ENCODE measurements at places on chromosomes 16 and 17. TPM values are rescaled to one million over a fixed set of nuclear protein-coding genes. Genes with fewer than 3 reads are reported as not detected.
A peak's percentile ranks its signal among the peaks of the same experiment; 100 is the strongest.

DNA sequence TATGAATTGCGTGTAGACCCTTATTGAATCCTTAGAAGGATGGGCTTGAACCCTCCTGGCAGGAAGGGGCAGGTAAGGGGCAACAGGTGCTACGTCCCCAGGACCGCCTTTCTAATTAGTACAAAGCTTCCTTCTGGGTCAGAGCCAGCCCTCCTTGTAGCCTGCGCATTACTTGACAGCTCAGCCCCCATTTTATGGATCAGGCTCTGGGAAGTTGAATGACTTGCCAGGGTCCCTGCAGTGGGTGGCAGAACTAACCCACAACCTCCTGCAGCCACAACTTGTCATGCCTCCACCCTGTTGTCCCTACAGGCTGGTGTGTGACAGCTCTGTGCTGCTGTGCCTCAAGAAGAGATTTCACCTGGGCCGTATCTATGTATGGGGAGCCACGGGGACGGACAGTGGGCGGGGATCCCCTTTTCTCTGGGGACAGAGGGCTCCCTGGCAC lies 2.7 kb downstream of the MYO15B start:
- H3K4me3 ChIP-seq: no peak overlapping the region
- DNase-seq: no peak
- no peak overlapping the region for H3K27ac ChIP-seq
- H3K36me3 ChIP-seq: peaks cover 25% of the 10 kb centered on the region
- peaks cover 10% of the 10 kb centered on the region for H3K4me1 ChIP-seq
- no peaks in the 10 kb centered on the region for H3K27me3 ChIP-seq

GRCh38 chr16:68319185-68319908 lies 8.5 kb downstream of the PRMT7 start:
- H3K4me1 ChIP-seq: no peaks in the 10 kb centered on the region
- DNase-seq: no peak
- peaks cover 91% of the 10 kb centered on the region for H3K36me3 ChIP-seq
- no peaks in the 10 kb centered on the region for H3K27me3 ChIP-seq
- no peak overlapping the region for H3K27ac ChIP-seq

GRCh38 chr17:71111460-71111859 lies 942.1 kb downstream of the KCNJ2 start:
- no peaks in the 10 kb centered on the region for H3K4me1 ChIP-seq
- no peaks in the 10 kb centered on the region for H3K36me3 ChIP-seq
- H3K27ac ChIP-seq: no peak overlapping the region
- H3K4me3 ChIP-seq: no peak overlapping the region
- no peak for DNase-seq

DNA sequence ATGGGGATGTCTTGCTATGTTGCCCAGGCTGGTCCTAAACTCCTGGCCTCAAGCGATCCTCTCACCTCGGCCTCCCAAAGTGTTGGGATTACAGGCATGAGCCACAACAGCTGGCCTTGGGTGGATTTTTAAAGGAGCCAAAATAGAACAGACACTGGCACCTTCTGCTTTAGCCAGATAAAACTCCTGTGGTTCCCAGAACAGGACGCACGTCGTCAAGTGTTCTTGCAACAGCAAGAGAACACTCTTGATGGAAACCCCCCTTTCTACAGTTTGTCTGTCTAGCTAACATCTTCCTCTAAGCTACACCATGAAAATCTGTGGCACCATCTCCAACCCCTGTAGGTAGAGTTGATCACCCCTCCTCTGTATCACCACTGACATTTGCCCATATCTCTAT lies 122.6 kb downstream of the NPIPB5 start:
- no peak for DNase-seq
- no peak overlapping the region for H3K27ac ChIP-seq
- no peaks in the 10 kb centered on the region for H3K27me3 ChIP-seq
- no peak overlapping the region for H3K4me3 ChIP-seq

- no peak overlapping the region for H3K27ac ChIP-seq
- H3K4me3 ChIP-seq: no peak overlapping the region
- H3K36me3 ChIP-seq: no peaks in the 10 kb centered on the region
- DNase-seq: no peak
- no peaks in the 10 kb centered on the region for H3K4me1 ChIP-seq
These were observed 185.9 kb downstream of the KCNJ2 start for GRCh38 chr17:70355185-70355584.

DNA sequence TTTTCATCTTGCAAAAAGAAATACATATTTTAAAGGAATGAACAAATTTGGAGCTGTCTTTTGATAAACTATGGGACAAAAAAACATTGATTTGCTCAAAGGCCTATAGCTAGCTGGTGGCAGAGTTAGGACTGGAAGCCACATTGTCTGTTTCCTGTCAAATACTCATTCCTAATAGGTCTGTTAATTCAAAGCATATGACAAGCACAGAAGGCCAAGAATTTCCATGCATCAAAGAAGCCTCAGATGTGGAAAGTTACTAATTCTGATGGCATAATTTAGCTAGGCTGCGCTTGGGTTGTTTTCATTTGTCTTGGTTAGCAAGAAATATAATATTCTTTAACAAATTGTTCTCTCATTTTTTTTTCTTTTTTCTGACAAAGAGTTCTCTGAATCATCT lies 98.0 kb downstream of the CDK5R1 start:
- no peak overlapping the region for H3K27ac ChIP-seq
- no peaks in the 10 kb centered on the region for H3K4me1 ChIP-seq
- DNase-seq: no peak
- no peaks in the 10 kb centered on the region for H3K27me3 ChIP-seq

DNA sequence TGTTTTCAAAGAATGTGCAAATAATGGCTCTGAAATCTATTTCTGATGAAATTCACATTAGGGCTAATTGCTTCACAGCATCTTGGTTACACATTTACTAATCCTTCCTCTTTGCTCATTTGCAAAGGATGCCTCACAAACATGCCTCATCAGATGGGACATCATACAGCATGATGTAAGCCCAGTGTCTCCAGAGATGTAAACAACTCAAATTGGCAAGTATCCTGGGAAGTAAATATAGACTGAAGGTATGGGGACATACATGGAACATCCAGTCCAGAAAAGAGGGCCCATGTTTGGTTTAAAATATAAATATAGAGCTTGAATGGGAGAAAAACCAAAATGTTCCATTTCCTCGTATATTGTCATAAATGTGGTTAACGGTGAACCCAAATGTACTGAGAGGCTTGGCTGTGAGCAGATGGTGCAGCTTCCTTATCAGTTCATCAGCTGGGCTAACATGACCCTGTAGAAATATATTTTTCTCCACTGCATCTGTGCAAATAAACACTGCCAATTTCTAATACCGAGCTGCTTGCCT lies 142.9 kb upstream of the NUDT7 start:
- H3K4me1 ChIP-seq: no peaks in the 10 kb centered on the region
- H3K27me3 ChIP-seq: no peaks in the 10 kb centered on the region
- DNase-seq: no peak
- H3K36me3 ChIP-seq: no peaks in the 10 kb centered on the region
- no peak overlapping the region for H3K4me3 ChIP-seq

GRCh38 chr17:50354776-50355175 lies 8.8 kb downstream of the XYLT2 start:
- no peaks in the 10 kb centered on the region for H3K27me3 ChIP-seq
- H3K36me3 ChIP-seq: no peaks in the 10 kb centered on the region
- no peak overlapping the region for H3K27ac ChIP-seq
- H3K4me1 ChIP-seq: no peaks in the 10 kb centered on the region
- no peak for DNase-seq
- H3K4me3 ChIP-seq: no peak overlapping the region

- no peak for DNase-seq
- no peak overlapping the region for H3K27ac ChIP-seq
- H3K36me3 ChIP-seq: no peaks in the 10 kb centered on the region
- no peaks in the 10 kb centered on the region for H3K27me3 ChIP-seq
These were observed 55.5 kb downstream of the ANKFY1 start for GRCh38 chr17:4208238-4208637.

GRCh38 chr17:56708220-56708558 lies 114.7 kb downstream of the NOG start:
- no peaks in the 10 kb centered on the region for H3K27me3 ChIP-seq
- H3K36me3 ChIP-seq: no peaks in the 10 kb centered on the region
- H3K4me3 ChIP-seq: no peak overlapping the region
- DNase-seq: no peak

DNA sequence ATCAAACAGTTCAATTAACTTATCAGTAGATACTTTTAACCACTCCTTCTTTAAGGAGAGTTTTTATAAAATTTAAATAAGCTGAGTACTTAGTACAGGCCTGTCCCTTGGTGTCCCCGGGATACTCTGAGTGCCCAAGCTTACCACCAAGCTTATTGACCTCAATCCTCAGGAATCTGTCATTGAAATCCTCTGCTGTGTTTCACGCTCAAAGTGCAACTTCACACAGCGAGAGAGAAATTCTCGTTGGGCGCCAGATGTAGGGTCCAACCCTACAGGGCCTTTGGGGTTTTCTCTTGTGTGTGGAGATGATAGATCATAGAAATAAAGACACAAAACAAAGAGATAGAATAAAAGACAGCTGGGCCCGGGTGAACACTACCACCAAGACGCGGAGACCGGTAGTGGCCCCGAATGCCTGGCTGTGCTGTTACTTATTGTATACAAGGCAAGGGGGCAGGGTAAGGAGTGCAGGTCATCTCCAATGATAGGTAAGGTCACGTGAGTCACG lies 65.3 kb upstream of the ARL4D start:
- peaks cover 9% of the 10 kb centered on the region for H3K4me1 ChIP-seq
- H3K36me3 ChIP-seq: no peaks in the 10 kb centered on the region
- DNase-seq: no peak
- H3K4me3 ChIP-seq: no peak overlapping the region
- H3K27me3 ChIP-seq: no peaks in the 10 kb centered on the region

- no peaks in the 10 kb centered on the region for H3K27me3 ChIP-seq
- no peaks in the 10 kb centered on the region for H3K36me3 ChIP-seq
- H3K4me1 ChIP-seq: no peaks in the 10 kb centered on the region
- H3K27ac ChIP-seq: no peak overlapping the region
- H3K4me3 ChIP-seq: no peak overlapping the region
These were observed 32.0 kb downstream of the SBK1 start for GRCh38 chr16:28324235-28324886.

- no peak overlapping the region for H3K27ac ChIP-seq
- H3K4me3 ChIP-seq: no peak overlapping the region
- no peak for DNase-seq
- H3K36me3 ChIP-seq: no peaks in the 10 kb centered on the region
- no peaks in the 10 kb centered on the region for H3K27me3 ChIP-seq
These were observed 73.9 kb downstream of the RPGRIP1L start for GRCh38 chr16:53629607-53630312.

- no peak overlapping the region for H3K27ac ChIP-seq
- peaks cover 50% of the 10 kb centered on the region for H3K4me1 ChIP-seq
- DNase-seq: no peak
- no peak overlapping the region for H3K4me3 ChIP-seq
- no peaks in the 10 kb centered on the region for H3K36me3 ChIP-seq
These were observed 120.2 kb downstream of the SMG6 start for GRCh38 chr17:2183346-2183745.

DNA sequence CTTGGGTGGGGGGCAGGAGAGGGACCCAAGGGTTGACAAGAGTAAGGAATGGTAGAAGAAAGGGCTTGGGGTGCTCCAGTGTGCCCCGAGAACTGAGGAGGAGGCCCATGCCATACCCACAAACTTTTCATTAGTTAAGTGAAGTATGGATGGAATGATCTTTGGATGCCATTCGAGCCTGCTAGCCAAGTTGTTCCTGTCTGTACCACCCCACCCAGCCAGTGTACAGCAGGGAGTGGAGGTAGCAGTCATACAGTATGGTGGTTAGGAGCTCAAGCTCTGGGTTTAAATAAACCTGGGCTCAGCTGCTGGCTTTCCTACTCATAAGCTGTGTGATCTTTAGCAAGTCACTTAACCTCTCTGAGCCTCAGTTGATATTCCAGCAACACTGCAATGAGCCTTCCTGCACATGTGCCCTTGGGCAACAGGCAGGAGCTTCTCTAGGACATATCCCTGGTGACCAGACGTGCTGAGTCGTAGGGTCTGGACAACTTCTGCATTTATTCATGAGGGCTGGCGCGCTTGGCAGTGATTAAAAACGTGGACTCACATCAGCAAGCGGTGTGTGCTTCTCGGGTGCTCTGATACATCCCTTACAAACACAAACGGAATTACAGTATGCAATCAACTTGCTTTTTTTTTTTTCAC lies 22.9 kb downstream of the ITPRIPL2 start:
- H3K4me1 ChIP-seq: no peaks in the 10 kb centered on the region
- H3K4me3 ChIP-seq: no peak overlapping the region
- H3K36me3 ChIP-seq: no peaks in the 10 kb centered on the region

- H3K27ac ChIP-seq: no peak overlapping the region
- no peak for DNase-seq
- peaks cover 3% of the 10 kb centered on the region for H3K27me3 ChIP-seq
- H3K4me1 ChIP-seq: no peaks in the 10 kb centered on the region
- H3K4me3 ChIP-seq: no peak overlapping the region
- no peaks in the 10 kb centered on the region for H3K36me3 ChIP-seq
These were observed 76.1 kb upstream of the CDH5 start for GRCh38 chr16:66290431-66290830.

DNA sequence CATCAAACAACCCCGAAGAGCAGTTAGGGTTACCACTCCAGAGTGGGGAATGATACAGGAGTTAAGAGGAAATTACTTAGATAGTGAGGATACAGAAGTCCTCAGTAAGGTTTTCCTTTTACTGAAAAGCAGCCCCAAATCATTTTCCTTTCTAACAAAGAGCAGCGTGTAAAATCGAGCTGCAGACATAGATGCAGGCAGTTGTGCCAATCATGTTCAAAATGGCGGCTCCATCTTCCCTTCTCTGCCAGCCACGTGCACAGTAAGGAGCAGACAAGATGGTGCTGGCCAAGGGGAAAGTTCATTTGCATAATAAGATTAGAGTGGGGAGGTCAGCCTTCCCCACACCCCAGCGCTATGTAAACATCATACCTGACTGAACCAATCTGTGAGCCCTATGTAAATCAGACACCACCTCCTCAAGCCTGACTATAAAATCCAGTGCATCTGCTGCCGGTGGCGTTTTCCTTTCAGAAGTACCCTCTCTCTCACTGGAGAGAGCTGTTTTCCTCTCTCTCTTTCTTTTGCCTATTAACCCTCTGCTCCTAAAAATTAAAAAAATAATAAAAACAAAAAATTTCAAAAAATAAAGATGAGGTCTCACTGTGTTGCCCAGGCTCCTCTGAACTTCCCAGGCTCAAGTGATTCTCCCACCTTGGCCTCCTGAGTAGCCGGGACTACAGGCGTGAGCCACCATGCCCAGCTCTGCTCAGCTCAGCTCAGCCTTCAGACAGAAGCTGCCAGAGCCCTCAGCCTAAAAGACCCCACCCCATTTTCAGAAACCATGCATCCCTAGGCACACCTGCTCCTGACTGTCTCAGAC lies 2.6 kb upstream of the SRL start:
- no peaks in the 10 kb centered on the region for H3K36me3 ChIP-seq
- no peaks in the 10 kb centered on the region for H3K4me1 ChIP-seq
- no peak overlapping the region for H3K4me3 ChIP-seq
- H3K27ac ChIP-seq: no peak overlapping the region

GRCh38 chr17:76071531-76072147 lies 678 bp downstream of the SRP68 start:
- H3K4me1 ChIP-seq: peaks cover 67% of the 10 kb centered on the region
- DNase-seq: no peak
- H3K4me3 ChIP-seq: peak overlapping the region; percentile 73
- H3K36me3 ChIP-seq: peaks cover 33% of the 10 kb centered on the region
- peak overlapping the region; percentile 83 for H3K27ac ChIP-seq
- peaks cover 33% of the 10 kb centered on the region for H3K27me3 ChIP-seq

The MYH1 gene
- total RNA-seq: not detected

The SOX8 gene
- 51.3 TPM for total RNA-seq

The SLFN12L gene
- total RNA-seq: 1.2 TPM

The MT4 gene
- not detected for total RNA-seq

The TBC1D3 gene
- not detected for total RNA-seq

The FBXO31 gene
- total RNA-seq: 163 TPM

The KCNJ16 gene
- total RNA-seq: 36.2 TPM

The TMC6 gene
- 57.0 TPM for total RNA-seq

The BTBD17 gene
- total RNA-seq: not detected

The ITGAX gene
- 1.8 TPM for total RNA-seq

The ITGB3 gene
- total RNA-seq: 17.5 TPM

The TEKT1 gene
- not detected for total RNA-seq

The TERB1 gene
- not detected for total RNA-seq

The NOXO1 gene
- total RNA-seq: not detected

All from tibial nerve (tissue), 4 donors.